PC-3 (cell line): ENCODE measurements at places on chromosomes 1 and 21. TPM values are rescaled to one million over a fixed set of nuclear protein-coding genes. Genes with fewer than 3 reads are reported as not detected.

DNA sequence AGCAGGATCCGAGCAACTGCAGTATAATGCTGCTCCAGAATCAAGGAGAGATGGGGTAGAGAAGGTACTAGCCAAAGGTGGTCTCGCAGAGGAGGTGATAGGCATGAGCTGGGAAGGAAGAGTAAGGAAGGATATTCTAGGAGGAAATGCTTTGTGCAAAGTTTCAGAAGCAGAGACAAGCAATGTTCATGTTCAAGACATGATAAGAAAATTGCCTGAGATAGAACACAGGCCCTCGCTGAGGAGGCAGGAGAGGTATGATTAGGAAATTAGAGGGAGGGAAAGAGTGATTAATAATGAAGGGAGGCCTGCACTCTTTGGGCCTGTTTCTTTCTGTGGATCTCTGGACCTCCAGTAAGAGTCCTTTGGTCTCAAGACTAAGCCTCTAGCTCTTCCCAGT lies 12.9 kb upstream of the ETV3 start:
- no peak overlapping the region for H3K4me3 ChIP-seq
- H3K27ac ChIP-seq: no peak overlapping the region
- no peak for DNase-seq
- peaks cover 22% of the 10 kb centered on the region for H3K4me1 ChIP-seq
- peaks cover 6% of the 10 kb centered on the region; the same call in 1 of the 2 replicates for H3K27me3 ChIP-seq

DNA sequence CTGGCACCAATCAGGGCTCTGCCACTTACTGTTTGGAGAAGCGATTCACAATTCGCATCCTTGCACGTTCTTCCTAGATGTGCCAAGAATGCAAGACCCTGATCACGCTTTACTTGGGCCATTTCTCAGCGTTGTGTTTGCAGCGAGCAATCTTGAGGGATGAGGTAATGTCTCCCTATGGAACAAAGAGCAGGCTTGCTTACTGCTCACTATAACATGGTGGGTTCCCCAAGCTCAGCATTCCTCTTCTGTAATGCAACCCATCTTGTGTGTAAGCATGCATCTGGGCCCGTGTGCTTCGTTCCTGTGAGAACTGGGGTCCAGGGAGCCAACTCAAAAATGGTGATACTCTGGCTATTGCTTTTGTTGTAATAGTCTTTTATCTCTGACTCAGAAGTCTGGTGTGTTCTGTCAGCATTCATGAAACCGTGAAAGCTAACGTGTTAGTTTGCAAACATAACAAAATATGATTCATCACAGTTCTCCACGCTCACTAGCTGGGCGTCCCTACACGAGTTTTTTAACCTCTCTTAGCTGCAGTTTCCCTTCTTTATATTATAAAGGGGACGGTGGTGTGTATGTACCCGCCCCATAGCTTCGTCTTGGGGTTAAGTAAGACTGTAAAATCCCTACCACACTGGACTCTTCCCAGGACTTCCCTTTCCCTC lies 33.3 kb downstream of the DNTTIP2 start:
- no peaks in the 10 kb centered on the region for H3K27me3 ChIP-seq
- peak overlapping the region; percentile 82 for H3K4me3 ChIP-seq
- peak; percentile 83 for DNase-seq
- H3K27ac ChIP-seq: peak overlapping the region; percentile 93
- peaks cover 42% of the 10 kb centered on the region for H3K4me1 ChIP-seq

DNA sequence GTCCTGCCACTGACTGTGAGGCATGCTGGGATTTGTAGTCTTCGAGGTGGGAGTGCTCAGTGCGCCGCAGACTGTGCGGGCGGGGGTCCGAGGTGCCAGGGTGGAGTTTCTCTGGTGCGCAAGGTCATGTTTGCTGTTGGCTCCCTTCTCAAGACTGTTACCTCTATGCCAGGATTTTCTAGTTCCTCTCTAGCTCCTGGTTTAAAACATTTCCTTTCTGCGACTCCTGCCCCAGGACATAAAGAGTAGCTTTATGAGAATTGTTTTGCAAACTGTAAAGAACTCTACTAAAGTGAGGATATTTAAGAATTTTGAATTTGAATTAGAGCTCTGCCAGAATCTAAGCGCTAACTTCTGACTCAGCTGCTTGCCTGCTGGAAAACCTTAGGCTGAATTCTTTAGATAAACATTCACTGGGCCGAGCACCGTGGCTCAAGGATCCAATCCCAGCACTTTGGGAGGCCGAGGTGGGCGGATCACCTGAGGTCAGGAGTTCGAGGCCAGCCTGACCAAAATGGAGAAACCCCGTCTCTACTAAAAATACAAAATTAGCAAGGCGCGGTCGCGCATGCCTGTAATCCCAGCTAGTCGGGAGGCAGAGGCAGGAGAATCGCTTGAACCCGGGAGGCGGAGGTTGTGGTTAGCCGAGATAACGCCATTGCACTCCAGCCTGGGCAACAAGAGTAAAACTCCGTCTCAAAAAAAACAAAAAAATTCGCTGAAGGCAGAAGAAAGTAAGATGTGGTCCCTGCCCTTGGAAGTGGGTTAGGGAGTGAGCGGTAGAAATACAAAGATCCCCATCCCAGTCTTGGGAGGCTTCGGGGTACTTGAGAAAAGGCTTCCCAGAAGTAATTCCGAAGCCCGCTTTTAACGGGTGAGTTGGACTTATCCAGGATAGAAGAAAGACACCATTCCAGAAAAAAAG lies 992 bp upstream of the USP48 start:
- H3K4me1 ChIP-seq: peaks cover 28% of the 10 kb centered on the region
- H3K27ac ChIP-seq: peak overlapping the region; percentile 99
- H3K4me3 ChIP-seq: peak overlapping the region; percentile 86

The KCNT2 gene
- total RNA-seq: 0.26 and 0.69 TPM in 2 replicates

The AADACL3 gene
- not detected in 2 replicates for total RNA-seq

The PCBP3 gene
- 2.4 and 3.0 TPM in 2 replicates for total RNA-seq

DNA sequence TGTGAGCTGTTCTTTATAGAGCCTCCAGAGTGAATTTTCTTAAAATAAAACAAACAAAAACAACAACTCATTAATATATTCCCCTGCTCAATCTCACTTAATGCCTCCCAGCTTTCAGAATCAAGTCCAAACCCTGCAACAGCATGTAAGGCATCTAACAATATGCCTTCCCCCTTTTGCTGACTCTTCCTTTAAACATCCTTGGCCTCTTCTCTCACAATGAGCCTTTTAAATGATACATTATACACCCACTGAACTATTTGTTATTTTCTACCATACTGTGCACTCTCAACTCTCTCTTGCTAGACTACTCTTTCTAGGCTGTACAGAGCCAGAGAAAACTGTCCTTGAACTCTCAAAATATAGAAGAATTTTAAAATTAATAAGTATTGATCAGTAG lies 115.2 kb upstream of the SNX7 start:
- H3K36me3 ChIP-seq: no peaks in the 10 kb centered on the region
- no peak overlapping the region for H3K4me3 ChIP-seq
- no peaks in the 10 kb centered on the region for H3K27me3 ChIP-seq
- no peak overlapping the region for H3K27ac ChIP-seq
- no peaks in the 10 kb centered on the region for H3K4me1 ChIP-seq

The HSPA6 gene
- 3.8 and 4.3 TPM in 2 replicates for total RNA-seq

DNA sequence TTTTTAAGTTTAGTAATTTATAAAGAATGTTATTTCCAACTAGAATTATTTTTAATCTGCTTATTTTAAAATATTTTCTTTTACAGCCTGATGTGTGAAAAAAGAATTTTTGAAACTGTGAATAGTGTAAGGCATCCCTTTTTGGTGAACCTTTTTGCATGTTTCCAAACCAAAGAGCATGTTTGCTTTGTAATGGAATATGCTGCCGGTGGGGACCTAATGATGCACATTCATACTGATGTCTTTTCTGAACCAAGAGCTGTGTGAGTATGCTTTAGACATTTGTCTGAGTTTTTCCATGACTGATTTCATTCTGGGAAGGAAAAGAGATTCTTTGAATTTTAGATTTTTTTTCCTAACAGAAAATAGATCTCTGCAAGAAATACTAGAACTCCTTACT lies 77.9 kb downstream of the GTF2B start:
- no peak for DNase-seq
- H3K4me1 ChIP-seq: no peaks in the 10 kb centered on the region
- H3K4me3 ChIP-seq: no peak overlapping the region

GRCh38 chr1:184860535-184860934 lies 105.9 kb upstream of the EDEM3 start:
- H3K27me3 ChIP-seq: no peaks in the 10 kb centered on the region
- no peak overlapping the region for H3K4me3 ChIP-seq
- H3K36me3 ChIP-seq: no peaks in the 10 kb centered on the region
- DNase-seq: no peak
- no peak overlapping the region for H3K27ac ChIP-seq
- H3K4me1 ChIP-seq: no peaks in the 10 kb centered on the region

DNA sequence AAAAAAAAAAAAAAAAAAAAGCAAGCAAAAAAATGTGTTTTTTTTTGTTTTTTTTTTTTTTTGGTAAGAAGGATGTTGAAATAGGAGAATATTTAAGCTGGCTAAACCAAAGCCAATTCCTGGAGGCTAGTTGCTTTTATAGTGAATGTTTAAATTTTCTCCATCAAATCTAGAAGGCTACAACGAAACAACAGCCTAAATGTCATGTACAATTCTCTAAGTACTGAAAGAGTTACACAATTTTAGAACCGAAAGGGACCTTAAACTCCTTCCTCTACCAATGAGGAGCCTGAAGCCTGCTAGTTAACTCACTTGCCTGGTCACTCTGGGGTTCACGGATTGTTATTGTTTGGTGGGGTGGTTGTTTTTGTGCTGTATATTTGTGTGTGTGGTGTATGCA lies 3.5 kb downstream of the WLS start:
- no peak overlapping the region for H3K27ac ChIP-seq
- H3K27me3 ChIP-seq: no peaks in the 10 kb centered on the region
- no peak for DNase-seq
- H3K4me1 ChIP-seq: peaks cover 25% of the 10 kb centered on the region; the same call in 1 of the 2 replicates
- no peaks in the 10 kb centered on the region for H3K36me3 ChIP-seq

- H3K4me3 ChIP-seq: no peak overlapping the region
- H3K36me3 ChIP-seq: no peaks in the 10 kb centered on the region
- DNase-seq: no peak
- no peak overlapping the region for H3K27ac ChIP-seq
- H3K27me3 ChIP-seq: no peaks in the 10 kb centered on the region
Measured at GRCh38 chr1:244140420-244140819, 89.3 kb downstream of the ZBTB18 start.
